Activated CD4-positive, alpha-beta memory T cell treated with anti-CD3 and anti-CD28 coated beads for 36 hours (primary cell): ENCODE measurements at places on chromosomes 2 and 18.
A peak's percentile ranks its signal among the peaks of the same experiment; 100 is the strongest.

DNA sequence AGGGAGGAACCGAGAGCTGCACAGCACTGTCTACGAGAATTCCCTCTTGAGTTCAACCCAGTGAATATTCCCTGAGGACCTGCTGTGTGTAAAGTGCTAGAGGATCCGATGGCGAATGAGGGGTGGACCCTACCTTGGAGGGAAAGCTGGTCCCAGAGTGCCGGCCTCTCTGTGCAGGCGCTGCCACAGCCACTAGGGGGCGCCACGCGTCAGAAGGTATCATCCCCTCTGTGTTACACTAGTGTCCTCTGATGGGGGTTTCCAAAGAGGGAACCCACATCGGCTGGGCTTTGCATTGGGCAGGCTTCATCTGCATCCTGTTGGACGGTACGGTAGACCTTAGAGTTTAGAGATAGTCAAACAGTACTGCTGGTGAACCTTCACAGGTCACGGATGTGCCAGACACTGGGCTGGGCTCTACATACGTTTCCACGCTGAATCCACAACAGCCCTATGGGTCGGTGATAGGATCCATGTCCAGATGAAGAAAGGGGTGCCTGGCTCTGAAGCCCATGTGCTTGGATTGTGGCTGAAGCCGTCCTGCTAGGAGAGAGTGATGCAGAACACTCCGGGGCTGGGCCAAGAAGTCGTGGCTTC, 39.0 kb downstream of the COA5 start:
- DNase-seq: peak; percentile 80

GRCh38 chr2:39435234-39435633, 1.9 kb downstream of the MAP4K3 start:
- no peak for DNase-seq

DNA sequence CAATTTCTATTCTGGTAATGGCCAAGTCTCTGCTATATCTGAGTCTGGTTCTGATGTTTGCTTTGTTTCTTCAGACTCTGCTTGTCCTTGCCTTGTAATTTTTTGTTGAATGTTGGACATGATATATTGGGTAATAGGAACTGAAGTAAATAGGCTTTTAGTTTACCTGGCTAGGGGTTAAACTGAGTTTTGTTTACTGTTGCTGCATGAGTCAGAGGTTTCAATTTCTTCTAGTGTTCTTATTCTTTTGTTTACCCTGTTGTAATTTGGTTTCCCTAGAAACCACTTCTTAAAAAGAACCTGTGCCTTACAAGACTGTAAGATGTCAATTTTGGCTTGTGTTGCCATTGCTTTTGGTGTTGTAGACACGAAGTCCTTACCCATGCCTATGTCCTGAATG, 285.0 kb upstream of the KCNH7 start:
- no peak for DNase-seq

GRCh38 chr2:151862700-151863099, 34.5 kb upstream of the ARL5A start:
- DNase-seq: no peak

DNA sequence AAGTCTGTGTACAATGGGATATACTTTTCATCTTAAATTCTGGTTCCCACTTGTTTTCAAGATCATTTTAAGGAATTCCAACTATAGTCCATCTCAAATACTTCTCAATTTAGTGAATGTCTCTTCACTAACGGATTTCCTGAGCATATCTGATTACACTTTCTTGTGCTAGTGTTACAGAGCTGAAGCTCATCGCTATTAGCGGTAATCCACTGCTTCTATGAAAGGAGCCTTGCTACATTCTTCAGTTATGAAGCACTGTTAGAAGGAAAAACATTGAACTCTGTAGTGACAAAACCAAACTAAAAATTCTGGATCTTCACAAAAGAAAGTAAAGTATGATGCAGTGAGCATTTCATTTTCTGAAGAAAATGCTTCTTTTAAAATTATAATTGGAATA, 72.0 kb downstream of the AGPS start:
- no peak for DNase-seq

DNA sequence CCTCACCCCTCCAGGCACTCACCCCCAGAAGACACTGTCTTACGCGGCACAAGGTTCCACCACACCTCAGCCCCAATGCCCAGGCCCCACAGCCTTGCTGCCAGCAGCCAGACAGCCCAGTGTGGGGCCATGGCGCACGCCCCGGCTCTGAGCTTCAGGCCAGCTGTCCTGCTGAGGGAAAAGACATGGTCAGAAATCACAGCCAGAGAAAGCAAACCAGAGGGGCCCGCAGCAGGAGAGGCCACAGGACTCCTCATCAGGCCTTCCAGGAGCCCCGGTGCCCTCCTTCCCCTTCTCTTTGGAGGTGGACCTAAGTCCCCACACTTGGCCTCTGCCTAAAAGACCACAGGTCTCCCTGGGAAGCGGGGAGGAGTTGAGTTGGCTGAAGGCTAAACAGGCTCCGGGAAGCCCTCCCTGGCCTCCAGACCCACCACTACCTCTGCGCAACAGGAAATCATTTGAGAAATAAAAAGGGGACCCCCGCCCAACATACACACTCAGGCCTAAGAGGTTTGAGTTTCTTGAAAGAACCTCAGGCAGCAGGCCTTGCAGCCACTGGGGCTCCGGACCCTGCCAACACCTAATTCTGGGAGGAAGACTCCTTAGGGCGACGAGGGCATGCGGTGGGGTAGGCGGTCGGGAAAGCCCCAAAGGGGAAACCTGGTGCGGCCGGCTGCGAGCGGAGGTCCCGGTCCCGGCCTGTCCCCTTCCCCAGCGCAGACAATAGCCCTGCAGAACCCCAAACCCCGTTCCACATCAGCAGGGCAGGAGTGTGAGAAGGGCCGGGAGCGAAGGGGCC, 1.9 kb downstream of the SEMA4C start:
- no peak for DNase-seq

DNA sequence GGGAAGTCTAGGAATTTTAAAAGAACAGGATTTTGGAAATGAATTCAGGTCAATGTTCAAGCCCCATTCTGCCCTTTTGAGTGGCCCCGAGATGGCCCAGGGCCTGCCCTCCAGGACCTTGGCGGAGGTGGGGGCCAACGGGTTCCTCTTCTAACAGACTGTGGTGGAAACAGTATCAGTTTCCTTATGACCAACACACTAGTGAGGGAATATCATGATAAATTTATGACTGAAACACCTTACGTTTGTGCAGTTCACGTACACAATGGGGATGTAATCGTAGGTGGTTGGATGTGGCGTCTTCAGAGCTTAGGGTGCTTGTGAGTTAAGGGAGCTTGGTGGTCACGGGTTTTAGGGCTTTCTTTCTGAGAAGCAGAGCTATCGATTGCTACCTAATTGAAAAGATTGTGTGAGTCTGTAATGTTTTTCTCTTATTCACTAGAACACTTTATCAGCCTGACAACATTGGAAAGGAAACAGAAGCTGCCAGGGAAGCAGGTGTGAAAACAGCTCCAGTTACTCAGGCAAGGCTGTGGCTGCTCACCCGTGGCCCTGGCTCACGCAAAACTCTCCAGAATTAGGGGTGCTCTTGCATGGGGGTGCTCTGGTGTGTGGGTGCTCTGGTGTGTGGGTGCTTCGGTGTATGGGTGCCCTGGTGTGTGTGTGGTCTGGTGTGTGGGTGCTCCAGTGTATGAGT, 165.3 kb downstream of the SNTG2 start:
- DNase-seq: no peak
